Fibroblast of lung (primary cell): ENCODE measurements at places on chromosomes 3 and 15.

- DNase-seq: peak; percentile 87
Observed at GRCh38 chr3:16399473-16399872, 114.0 kb downstream of the RFTN1 start.

- DNase-seq: no peak
Observed at GRCh38 chr15:74500401-74500800, 39.4 kb upstream of the UBL7 start.

DNA sequence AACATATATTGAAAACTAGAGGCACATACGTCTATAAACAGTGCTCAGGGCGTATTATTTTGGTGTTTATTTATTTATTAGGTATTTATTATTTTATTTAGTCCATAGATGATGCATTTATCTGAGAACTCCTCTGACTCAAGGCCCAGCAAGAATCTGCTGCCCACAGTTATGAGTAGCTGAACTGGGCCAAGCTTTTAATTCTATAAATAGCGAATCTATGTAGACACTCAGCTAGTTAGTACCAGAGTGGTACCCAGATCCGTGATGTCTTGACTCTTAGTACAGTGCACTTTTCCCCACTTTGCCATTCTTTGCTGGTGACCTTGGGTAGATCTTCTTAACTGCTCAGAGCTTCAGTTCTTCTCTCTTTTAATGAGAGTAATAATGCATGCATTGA is 370.4 kb upstream of the TPRG1 start:
- DNase-seq: no peak

- no peak for DNase-seq
Observed at GRCh38 chr15:67968564-67968963, 85.6 kb upstream of the PIAS1 start.

- peak; percentile 75 for DNase-seq
Observed at GRCh38 chr3:186417791-186418190, 55.8 kb upstream of the DGKG start.

DNA sequence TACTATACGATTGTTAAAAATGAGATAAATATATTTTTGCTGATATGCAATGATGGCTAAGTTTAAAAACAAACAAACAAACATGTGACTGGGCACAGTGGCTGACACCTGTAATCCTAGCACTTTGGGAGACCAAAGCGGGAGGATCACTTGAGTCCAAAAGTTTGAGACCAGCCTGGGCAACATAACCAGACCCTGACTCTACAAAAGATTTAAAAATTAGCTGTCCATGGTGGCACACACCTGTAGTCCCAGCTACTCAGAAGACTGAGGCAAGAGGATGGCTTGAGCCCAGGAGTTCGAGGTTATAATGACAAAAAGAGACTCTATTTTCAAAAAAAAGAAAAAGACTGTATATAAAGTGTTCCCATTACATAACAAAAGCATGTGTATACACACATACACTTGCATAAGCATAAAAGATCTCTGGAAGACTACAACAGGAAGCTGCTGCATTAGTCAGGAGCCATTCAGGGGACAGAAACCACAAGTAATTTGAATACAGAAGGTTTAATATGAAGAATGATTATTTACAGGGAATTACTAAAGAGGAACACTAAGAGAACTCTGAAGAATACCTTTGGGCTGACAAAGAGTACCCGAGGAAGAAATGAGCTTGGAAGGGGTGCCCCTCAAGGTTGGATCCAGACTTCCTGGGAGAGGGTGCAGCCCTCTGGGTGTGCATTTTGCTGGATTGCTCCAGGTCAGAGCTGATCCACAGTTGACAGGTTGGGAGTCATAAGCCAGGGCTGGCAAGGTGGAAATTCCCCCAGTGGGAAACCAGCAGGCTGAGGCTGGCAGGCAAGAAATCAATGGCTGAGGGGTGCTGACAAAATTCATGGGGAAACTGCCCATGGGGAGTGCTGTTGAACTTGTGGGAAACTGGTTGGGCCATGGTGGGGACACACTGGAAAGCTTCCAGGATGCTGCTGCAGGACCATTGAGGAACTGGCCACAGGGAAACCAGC is 9.3 kb upstream of the TM4SF18 start:
- DNase-seq: peak; percentile 68
